ENCODE measurements at places on chromosomes 5 and 9.

DNA sequence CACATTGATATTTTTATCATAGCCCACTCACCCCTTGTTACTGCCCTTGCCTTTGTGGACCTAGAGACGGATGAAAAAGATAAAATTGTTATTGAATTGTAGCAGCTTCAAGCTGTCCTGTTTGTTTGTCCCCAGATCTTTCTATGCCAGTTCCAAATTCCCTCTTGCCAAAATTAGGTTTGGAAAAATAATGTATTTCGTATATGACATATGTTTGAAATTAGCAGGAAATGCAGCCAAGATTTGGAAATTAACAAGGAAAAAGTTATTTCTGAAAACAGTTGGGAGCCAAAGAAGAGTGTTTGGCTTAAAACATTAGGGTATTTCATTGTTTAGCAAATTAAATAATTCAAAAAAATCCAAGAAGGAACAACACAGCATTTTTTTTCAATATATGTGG lies 33.5 kb downstream of the SPATA31D1 start:
- DNase-seq: no peak

GRCh38 chr5:157047898-157048297 lies 11.0 kb downstream of the HAVCR1 start:
- DNase-seq: no peak

GRCh38 chr9:92723299-92723625 lies 41.4 kb downstream of the BICD2 start:
- DNase-seq: no peak

- DNase-seq: no peak
These were observed 94.4 kb downstream of the USP20 start for GRCh38 chr9:129929496-129930125.

DNA sequence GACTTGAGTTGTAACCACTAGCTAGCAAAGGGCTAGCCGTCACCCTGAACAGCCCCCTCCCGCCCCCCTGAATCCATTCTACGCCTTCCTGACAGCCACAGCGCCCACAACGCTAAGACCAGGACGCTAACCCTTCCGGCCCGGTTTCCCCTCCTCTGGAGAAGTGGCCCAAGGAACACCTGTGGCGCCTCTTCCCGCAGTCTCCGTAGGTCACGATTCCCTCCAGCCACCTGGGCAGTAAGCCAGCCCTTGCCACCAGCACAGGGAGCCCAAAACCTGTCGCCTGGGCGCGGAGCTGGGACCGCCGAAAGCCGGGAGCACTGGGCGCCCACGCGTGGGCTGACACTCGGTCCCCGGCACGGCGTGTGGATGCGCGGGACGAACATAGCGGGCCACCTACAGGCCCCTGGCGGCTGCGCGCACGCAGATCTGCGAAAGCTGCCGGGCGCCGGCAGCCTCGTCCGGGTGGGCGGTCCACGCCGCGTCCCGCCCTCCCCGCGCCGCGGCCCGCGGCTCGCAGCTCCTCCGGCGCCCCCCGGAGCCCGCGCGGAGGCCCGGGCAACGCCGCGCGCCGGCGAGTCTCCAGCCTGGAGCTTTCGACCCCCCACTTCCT lies 596 bp downstream of the IRF1 start:
- DNase-seq: no peak

GRCh38 chr5:57684299-57684702 lies 201.7 kb upstream of the ACTBL2 start:
- no peak for DNase-seq

GRCh38 chr5:72624641-72625236 lies 117.5 kb upstream of the ZNF366 start:
- DNase-seq: no peak

Data from NCI-H748 treated with DMSO at 0.1 percent for 48 hours (cell line).